Left lung (tissue), 14 donors: ENCODE measurements at places on chromosomes 1 and 21. TPM values are rescaled to one million over a fixed set of nuclear protein-coding genes. Genes with fewer than 3 reads are reported as not detected.
A peak's percentile ranks its signal among the peaks of the same experiment; 100 is the strongest.

Gene SLC22A15
- total RNA-seq = 11.2 TPM

Gene RGS8
- total RNA-seq = not detected

DNA sequence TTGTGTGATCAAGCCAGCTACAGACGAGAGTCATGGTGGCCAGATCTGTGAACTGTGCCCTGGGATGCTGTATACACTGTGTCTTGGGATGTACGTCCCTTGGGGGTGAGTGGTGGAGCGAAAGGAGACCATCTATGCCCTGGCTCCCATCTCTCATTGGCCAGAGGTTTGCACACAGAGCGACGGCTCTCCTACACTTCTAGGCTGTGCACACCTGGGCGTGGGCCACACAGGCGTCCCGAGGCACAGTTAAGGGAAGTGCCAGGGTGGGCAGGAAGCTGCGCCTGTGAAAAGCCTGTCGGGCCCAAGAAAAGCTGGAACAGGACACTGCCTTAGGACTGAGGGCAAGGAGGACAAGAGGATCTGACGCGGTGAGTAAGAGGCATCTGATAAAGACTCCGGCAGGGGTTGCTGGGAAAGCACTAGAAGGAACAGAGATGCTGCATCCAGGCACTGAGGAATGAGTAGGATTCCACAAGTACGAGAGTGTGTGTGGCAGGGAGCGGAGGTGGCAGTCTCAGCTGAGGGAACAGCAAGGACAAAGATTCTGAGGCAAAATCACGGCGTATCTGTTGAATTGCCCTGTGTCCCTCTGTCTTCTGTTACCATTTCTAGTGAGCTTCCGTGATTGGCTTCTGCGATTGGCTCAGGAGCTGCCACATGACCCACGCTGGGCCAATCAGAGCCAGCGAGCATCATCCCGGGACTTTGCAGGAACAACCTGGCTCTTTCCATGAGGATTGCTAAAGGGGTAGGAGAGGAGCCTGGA, 67.9 kb upstream of the ZBTB40 start:
- no peaks in the 10 kb centered on the region for H3K4me1 ChIP-seq
- DNase-seq = no peak
- no peaks in the 10 kb centered on the region for H3K36me3 ChIP-seq

- H3K36me3 ChIP-seq = no peaks in the 10 kb centered on the region
Measured at GRCh38 chr21:31753949-31754707, 22.2 kb upstream of the SCAF4 start.

Gene C4BPB
- 6.4 TPM for total RNA-seq

- no peaks in the 10 kb centered on the region for H3K27me3 ChIP-seq
- H3K4me3 ChIP-seq = no peak overlapping the region
- H3K27ac ChIP-seq = no peak overlapping the region
- H3K4me1 ChIP-seq = no peaks in the 10 kb centered on the region
- no peaks in the 10 kb centered on the region for H3K36me3 ChIP-seq
Measured at GRCh38 chr1:212482637-212483441, 50.1 kb downstream of the NENF start.

DNA sequence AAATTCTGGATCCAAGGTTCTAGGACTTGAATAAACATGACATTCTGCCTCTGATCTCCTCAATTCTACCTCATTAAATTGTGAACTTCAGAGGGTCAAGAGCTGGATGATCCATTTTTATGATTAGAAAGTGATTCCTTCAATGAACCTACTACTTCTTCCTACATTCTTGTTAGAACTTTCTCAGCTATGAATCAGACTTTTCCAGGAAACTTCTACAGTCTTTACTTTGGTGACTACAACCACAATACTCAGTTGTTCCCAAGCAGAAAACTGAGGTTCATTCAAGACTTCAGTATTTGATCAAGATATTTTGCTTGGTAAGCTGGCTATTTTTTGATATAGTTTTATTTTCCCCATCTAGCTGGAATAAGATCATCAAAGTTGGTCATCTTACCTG, 51.4 kb downstream of the CDC7 start:
- H3K27me3 ChIP-seq = no peaks in the 10 kb centered on the region
- H3K27ac ChIP-seq = no peak overlapping the region
- H3K4me1 ChIP-seq = peaks cover 5% of the 10 kb centered on the region

DNA sequence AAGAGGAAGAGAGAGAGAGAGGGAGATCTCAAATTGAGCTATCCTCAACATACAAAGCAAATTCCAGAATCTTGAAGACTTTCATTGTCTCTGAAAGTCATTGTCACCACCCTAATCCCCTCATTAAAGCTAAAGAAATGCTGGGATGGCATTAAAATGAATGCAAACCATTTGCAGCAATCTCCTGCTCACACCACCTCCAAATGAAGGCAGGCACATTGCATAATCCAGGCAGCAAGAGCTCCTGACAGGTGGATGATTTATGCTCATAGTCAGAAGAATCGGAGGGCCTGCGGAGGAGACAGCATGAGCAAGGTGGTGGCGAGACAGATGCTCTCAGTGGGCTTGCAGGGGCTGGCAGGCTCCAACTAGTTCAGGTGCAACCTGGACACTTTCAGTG, 90.2 kb downstream of the ESRRG start:
- H3K27ac ChIP-seq = no peak overlapping the region
- H3K4me1 ChIP-seq = no peaks in the 10 kb centered on the region
- no peaks in the 10 kb centered on the region for H3K27me3 ChIP-seq
- H3K36me3 ChIP-seq = no peaks in the 10 kb centered on the region
- no peak overlapping the region for H3K4me3 ChIP-seq

DNA sequence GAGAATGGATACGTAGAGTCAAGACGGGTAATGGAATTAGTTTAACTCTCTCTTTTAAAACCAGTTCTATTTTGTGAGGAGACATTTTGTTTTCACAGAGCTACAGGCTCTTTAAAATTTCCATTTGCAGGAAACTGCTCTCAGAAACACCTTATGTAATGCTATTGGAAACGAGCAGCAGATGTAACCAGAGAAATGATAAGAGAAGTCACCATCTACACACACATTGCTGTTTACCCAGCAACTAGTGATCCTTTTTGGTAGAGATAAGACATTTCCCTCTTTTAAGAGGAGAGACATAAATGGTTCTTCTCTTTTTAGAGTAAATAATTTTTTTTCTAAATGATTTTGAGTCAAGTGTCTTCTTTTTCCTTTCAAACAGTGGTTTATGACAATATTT, 80.6 kb downstream of the KCTD3 start:
- no peak for DNase-seq
- no peaks in the 10 kb centered on the region for H3K36me3 ChIP-seq
- H3K4me1 ChIP-seq = no peaks in the 10 kb centered on the region
- no peak overlapping the region for H3K27ac ChIP-seq

- no peak overlapping the region for H3K4me3 ChIP-seq
- H3K36me3 ChIP-seq = no peaks in the 10 kb centered on the region
- DNase-seq = no peak
- no peak overlapping the region for H3K27ac ChIP-seq
- no peaks in the 10 kb centered on the region for H3K4me1 ChIP-seq
Measured at GRCh38 chr1:167469280-167469965, 48.9 kb downstream of the CD247 start.

Gene PRXL2B
- total RNA-seq = 33.2 TPM

DNA sequence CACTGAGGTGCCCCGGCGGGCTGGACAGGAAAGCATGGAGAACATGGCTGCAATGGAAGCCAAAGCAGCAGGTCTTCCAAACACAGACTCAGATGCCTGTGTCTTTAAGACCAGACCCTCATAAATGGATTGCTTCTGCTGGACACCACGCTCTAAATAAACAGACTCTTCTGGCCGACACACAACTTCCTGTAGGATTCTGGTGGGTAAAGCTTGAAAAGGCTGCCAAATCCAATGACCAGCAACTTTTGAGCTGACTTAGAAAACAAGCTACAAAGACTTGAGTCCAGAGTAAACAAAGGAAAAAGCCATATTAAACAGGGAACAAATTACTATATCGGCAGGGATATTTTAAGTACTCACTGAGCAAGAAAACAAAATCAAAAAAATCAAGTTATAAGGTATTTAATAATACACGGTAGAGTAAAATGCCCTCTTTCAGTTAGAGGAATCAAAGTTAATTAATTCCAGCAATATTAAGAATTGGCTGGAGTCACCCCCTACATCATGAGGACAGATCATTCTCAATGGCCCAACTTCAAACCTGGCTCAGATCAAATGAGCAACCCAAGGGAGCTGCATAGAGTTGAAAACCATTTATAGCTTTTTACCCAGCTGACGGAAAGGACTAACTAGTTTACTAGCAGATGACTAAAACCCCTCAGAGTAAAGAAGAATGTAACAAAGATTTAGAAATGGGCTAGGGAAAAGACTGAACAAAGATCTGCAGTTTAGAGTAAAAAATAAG, 102.4 kb downstream of the TGFBR3 start:
- H3K36me3 ChIP-seq = no peaks in the 10 kb centered on the region
- H3K4me1 ChIP-seq = no peaks in the 10 kb centered on the region
- no peak overlapping the region for H3K4me3 ChIP-seq

DNA sequence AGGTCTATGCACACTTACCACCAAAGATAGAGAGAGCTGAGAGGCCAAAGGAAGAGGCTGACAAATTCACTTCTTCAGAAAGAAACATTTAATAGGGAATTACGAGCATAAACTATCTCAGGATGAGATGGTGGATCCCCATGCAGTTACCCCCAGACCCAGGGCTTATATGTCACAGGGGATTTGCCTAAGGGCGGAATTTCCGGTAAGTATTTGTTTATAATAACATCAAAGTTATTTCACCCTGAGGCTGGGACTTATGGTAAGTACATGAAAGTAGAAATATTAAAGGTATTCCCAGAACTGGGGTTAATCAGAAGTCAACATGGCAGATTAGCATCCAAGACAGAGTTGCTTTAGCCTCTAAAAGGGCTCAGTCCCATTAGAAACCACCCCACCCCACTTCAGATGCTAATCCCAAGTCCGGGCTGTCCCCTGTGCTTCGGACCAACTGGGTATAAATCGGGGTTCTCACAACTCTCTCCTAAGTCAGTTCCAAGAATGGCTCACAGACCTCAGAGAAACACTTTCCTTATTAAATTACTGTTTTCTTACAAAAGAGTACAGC, 247.4 kb upstream of the ZP4 start:
- no peak for DNase-seq
- H3K4me1 ChIP-seq = no peaks in the 10 kb centered on the region
- H3K36me3 ChIP-seq = no peaks in the 10 kb centered on the region
- H3K27ac ChIP-seq = no peak overlapping the region
- H3K4me3 ChIP-seq = no peak overlapping the region

DNA sequence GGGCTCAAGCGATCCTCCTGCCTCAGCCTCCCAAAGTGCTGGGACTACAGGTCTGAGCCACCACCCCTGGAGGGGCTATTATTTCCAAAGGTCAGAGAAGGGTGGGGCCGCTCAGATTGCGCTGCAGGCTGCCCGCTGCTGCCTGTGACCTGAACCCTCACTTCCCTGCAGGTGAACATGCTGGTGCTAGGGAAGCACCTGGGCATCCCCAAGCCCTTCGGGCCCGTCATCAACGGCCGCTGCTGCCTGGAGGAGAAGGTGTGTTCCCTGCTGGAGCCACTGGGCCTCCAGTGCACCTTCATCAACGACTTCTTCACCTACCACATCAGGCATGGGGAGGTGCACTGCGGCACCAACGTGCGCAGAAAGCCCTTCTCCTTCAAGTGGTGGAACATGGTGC, 8.6 kb upstream of the PADI6 start:
- DNase-seq = no peak
- H3K4me1 ChIP-seq = no peaks in the 10 kb centered on the region
- H3K4me3 ChIP-seq = no peak overlapping the region
- peaks cover 31% of the 10 kb centered on the region for H3K36me3 ChIP-seq
- H3K27me3 ChIP-seq = no peaks in the 10 kb centered on the region

DNA sequence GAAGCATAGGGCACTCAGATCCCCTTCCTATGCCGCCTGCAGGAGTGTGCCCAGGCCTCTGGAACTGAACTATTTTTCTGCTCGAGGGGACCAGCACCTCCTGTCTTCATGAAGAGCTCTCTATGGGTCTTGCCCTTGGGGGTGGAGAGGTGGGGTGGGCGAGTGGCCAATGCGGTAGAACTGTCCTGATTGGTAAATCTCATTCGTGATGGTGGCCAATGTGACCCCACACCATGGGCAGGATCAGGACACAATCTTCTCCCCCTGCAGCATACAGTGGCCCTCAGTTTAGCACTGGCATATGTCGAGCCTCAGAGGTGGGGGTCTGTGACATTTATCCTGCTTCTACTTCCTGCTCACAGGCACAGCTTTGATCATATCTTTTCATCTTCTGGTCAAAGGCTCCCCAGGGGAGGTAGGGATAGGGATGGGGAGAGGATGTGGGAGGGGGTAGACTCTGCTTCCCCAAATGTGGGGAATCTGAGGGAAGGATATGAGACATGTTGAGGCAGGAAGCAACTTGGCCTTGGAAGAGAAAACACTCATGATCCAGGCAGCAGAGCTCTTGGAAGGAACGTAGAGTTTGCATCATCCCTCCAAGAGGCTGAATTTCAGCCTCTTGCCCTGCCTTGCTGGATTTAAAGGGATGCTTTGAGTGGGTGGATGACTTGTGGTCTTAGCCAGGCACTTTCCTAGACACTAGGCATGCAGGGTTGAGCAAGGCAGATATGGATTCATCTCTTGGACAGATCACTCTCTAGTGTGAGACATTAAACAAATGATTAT, 81.8 kb downstream of the LAMC2 start:
- no peak for DNase-seq
- no peaks in the 10 kb centered on the region for H3K4me1 ChIP-seq
- H3K27me3 ChIP-seq = no peaks in the 10 kb centered on the region
- no peaks in the 10 kb centered on the region for H3K36me3 ChIP-seq

DNA sequence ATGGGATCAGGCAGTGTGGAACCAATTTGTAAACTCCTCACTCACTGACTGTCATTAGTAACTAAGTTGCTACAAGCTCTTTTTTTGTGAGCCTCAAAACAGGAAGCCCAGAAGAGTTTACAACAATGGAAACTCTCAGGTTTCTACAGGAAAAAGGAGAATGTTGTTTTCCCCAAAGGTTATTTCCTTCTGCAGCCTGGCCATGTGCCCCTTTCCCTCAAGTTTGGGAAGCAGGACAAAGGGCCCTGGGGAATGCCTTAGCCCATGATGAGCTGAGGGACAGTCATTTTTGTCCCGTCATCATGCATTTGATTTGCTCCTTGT, 395.9 kb downstream of the KIF26B start:
- no peak for DNase-seq
- H3K4me1 ChIP-seq = no peaks in the 10 kb centered on the region
- H3K36me3 ChIP-seq = no peaks in the 10 kb centered on the region
- no peaks in the 10 kb centered on the region for H3K27me3 ChIP-seq
- no peak overlapping the region for H3K27ac ChIP-seq
- no peak overlapping the region for H3K4me3 ChIP-seq

Gene PIGR
- 587 TPM for total RNA-seq

DNA sequence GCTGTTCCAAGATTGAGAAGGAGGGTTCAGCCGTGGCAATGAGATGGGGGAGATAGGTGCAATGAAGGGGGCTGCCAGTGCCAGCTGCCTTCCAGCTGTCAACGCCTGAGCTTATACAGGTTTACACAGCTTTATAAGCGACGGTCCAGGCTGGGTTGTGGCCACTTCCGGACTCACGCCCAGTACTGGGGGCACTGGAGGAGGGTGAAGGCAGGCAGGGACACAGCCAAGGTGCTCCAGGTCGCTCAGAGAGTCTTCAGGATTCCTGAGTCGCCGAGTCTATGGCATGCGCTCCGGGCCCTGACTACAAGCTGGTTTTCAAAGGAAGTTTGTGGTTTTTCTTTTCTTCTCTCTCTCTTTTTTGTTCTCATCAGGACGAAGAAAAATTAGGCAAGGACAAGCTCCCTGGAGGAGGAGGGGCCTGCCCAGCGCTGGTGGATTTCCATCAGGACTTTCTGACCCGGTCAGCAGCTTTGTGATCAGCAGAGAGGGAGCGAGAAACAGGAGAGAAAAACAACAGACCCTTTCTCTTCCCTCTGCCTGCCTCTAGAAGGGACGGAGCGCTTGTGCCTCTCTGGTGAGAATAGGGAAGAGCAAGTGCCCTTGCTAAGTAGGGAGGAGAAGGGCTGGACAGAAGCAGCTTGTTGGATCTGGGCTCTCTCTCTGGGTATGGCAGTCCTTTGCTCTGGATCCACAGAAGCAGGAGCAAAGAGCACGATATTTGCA, at the start of gene MINDY1:
Gene MINDY1, minus strand, starts transcription at position 576 of the 726 bp plus-strand sequence. CDS start 4,285 bp downstream, outside the sequence.
- H3K4me1 ChIP-seq = peaks cover 87% of the 10 kb centered on the region
- H3K36me3 ChIP-seq = no peaks in the 10 kb centered on the region
- peak within 1 kb of the TSS; percentile 94 for H3K27ac ChIP-seq
- DNase-seq = peak; percentile 74
- peak within 1 kb of the TSS; percentile 58 for H3K4me3 ChIP-seq
